Upper lobe of right lung (tissue), 1 donor: ENCODE measurements at places on chromosomes 1 and 21. TPM values are rescaled to one million over a fixed set of nuclear protein-coding genes. Genes with fewer than 3 reads are reported as not detected.

DNA sequence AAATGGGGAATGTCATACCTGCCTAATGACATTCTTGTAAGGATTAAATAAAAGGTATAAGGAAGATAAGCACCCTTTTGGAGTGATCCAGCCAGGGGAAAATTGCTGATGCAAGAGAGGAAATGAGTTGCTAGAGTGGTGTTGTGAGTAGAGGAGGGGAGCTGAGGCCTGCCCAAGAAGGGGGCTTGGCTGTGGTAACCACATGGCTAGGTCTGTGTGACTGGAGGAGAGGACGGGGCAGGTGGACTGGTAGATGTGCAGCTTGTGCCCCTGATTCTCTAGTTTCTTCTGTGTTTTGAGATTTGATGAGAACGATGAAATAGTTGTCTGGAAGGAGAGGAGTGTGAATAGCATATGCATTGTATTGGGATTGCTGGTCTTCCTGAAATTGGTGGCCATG lies 6.6 kb downstream of the TXLNA start:
- DNase-seq, result no peak

DNA sequence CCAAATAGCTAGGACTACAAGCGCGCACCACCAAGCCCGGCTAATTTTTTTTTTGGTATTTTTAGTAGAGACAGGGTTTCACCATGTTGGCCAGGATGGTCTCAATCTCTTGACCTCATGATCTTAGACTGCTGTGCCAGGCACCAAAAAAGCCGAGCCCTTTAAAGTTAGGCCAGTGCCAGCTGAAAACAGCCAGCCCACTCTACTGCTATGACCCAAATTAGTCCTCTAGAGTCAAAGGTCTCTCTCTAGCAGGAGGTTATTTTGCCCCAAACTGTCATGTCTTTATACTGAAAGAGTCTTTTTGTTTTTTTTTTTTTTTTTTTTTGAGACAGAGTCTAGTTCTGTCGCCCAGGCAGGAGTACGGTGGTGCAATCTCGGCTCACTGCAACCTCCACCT lies 9.7 kb upstream of the HHIPL2 start:
- DNase-seq, result no peak

DNA sequence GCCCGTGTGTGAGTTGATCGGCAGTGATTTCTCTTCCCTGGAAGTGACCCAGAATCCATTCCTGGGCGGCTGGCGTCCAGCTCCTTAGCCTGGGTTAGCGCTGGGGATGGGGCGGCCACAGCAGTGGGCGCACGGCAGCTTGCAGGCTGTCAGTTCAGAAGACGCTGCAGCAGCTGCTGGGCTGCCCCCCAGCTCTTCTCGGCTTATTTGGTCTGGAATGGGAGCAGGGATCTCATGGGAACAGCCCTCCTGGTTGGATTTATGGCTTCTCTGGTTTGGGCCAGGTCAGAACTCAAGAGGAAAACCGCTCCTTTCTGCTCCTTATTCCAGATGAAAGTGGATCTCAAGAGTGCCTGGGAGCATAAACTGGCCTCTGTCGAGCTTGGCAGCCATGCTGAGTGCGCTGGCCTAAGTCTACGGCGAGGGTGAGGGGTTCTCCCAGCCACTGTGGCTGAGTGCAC lies 148.2 kb downstream of the PRDM16 start:
- no peak for DNase-seq

- DNase-seq, result no peak
Observed at GRCh38 chr1:59055908-59056719, 240.8 kb upstream of the FGGY start.

- DNase-seq, result no peak
Observed at GRCh38 chr1:229943988-229944743, 122.9 kb upstream of the GALNT2 start.

- no peak for DNase-seq
Observed at GRCh38 chr1:100428160-100428559, 75.9 kb downstream of the CDC14A start.

- no peak for DNase-seq
Observed at GRCh38 chr1:3381901-3382300, 72.6 kb upstream of the ARHGEF16 start.

DNA sequence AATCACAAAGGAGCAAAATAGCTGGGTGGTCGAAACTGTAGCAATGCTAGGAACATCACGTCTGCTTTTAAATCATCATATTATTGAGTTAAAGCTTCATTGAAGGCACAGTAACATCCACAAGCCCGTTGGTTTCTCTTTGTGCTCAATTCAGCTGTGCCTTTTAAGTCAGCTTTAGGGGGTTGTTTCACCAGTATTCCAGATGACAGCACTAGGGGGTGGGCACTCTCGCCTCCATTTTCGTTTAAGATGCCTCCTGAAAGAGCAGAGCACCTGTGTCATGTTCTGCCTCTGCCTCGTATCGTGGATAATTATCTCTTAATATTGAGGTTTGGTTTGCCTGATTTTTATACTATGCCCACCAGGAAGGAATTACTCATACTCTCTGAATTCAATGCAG lies 139.8 kb upstream of the PTBP2 start:
- no peak for DNase-seq

GRCh38 chr21:44571844-44572782 lies 1.4 kb upstream of the KRTAP10-4 start:
- peak; percentile 56 for DNase-seq

- DNase-seq, result no peak
Observed at GRCh38 chr1:95990033-95990432, 731.6 kb upstream of the PTBP2 start.

DNA sequence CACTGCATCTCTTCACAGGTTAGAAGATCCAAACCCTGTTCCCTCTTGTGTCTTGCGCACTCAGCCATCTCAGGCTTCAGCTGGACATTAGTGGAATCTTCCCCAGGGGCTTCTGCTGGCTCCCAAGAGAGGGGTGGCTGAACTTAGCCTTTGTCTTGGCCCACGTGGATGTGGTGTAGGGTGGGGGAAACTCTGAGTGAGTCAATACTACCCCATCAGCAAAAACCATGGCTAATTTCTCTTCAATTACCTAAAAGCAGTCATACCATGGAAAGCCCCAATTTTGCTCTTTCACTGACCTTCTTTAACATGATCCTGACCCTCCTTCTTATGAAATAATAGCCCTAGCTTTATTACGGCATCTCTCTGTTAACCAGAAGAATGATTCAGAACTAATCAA lies 72.5 kb upstream of the RAB3GAP2 start:
- no peak for DNase-seq

DNA sequence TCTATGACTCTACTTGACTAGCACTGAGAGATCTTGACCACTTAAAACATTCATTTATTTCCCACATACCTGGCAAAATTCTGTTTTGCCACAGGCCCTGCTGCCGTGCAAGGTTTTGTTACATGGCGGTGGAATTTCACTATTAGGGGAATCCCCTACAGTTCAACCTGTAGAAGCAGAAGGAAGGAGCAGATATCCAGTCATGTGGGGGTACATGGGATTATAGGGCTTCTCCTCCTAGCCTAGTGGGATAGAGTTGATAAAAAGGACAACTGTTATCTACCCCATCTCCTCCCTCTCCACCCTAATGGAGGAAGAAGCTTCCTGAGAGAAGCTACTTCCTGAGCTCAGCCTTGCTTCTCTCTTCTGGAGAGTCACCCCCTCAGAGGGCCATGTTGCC lies 17.7 kb upstream of the PROK1 start:
- no peak for DNase-seq

- DNase-seq, result no peak
Observed at GRCh38 chr1:187477535-187477934, 648.8 kb downstream of the PLA2G4A start.

- no peak for DNase-seq
Observed at GRCh38 chr1:73218995-73219546, 936.7 kb upstream of the NEGR1 start.

- DNase-seq, result no peak
Observed at GRCh38 chr1:174448531-174448883, 743 bp downstream of the GPR52 start.

GRCh38 chr1:240319998-240320397 lies 228.3 kb downstream of the FMN2 start:
- DNase-seq, result no peak

DNA sequence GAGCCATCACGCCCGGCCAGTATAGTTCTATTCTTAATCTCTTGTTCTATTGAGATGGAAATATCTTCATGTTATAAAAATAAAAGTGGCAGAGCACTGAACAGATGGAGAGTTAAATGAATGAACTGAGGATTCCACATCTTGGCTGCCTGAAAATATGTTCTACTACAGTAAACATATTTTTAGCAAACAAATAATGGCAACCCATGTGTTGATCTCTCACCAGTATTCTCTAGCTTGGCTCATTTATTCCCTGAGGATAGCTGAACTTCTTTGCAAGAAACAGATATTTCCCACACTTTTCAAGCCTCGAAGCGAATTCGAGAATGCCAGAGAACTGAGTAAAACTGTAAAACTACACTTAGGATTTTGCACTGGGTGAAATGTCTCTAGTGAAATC lies 58.9 kb downstream of the DIRAS3 start:
- DNase-seq, result no peak

GRCh38 chr1:92961896-92962752 lies 862 bp upstream of the DIPK1A start:
- DNase-seq, result no peak

SH2D2A gene
- total RNA-seq, result 3.8 TPM

POU3F1 gene
- not detected for total RNA-seq

SYCP1 gene
- total RNA-seq, result not detected

OLIG2 gene
- total RNA-seq, result not detected

ETV3L gene
- total RNA-seq, result not detected

SMCP gene
- not detected for total RNA-seq

NHLH2 gene
- total RNA-seq, result 0.32 TPM

CHIA gene
- total RNA-seq, result 6.3 TPM

PKNOX1 gene
- 14.9 TPM for total RNA-seq

KCNK2 gene
- total RNA-seq, result 0.26 TPM
